ENCODE measurements at places on chromosomes 1 and 21. TPM values are rescaled to one million over a fixed set of nuclear protein-coding genes. Genes with fewer than 3 reads are reported as not detected.

- no peaks in the 10 kb centered on the region for H3K36me3 ChIP-seq
- no peaks in the 10 kb centered on the region for H3K4me1 ChIP-seq
- no peaks in the 10 kb centered on the region for H3K27me3 ChIP-seq
- DNase-seq: no peak
These were observed 61.3 kb upstream of the ARTN start for GRCh38 chr1:43872280-43872679.

DNA sequence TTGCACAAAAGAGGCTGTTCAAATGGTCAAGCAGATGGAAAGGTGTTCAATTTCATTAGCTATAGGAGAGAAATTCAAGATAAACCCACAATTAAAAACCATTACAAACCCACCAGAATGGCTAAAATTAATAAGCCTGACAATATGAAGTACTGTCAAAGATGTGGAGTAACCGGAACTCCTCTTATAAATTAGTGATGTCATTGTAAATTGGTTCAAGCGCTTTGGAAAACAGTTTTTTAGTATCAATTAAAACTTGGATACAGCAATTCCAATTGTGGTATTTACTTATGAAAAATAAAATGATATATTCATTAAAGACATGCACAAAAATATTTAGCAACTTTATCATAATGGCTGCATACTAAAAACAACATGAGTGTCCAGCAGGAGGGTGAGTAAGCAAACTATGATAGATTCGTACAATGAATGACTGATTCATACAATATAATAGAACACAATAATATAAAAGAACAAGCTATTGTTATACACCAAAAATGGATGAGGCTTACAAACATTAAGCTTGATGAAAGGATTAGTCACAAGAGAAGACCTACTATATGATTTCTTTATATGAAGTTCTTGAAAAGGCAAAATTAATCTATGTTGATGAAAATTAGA lies 38.4 kb upstream of the FGGY start:
- no peaks in the 10 kb centered on the region for H3K4me1 ChIP-seq
- no peaks in the 10 kb centered on the region for H3K27me3 ChIP-seq
- DNase-seq: no peak
- H3K36me3 ChIP-seq: no peaks in the 10 kb centered on the region

- no peaks in the 10 kb centered on the region for H3K4me1 ChIP-seq
- H3K27ac ChIP-seq: no peak overlapping the region
- no peaks in the 10 kb centered on the region for H3K36me3 ChIP-seq
- DNase-seq: no peak
These were observed 563.4 kb upstream of the PLXNA2 start for GRCh38 chr1:208807446-208808127.

DNA sequence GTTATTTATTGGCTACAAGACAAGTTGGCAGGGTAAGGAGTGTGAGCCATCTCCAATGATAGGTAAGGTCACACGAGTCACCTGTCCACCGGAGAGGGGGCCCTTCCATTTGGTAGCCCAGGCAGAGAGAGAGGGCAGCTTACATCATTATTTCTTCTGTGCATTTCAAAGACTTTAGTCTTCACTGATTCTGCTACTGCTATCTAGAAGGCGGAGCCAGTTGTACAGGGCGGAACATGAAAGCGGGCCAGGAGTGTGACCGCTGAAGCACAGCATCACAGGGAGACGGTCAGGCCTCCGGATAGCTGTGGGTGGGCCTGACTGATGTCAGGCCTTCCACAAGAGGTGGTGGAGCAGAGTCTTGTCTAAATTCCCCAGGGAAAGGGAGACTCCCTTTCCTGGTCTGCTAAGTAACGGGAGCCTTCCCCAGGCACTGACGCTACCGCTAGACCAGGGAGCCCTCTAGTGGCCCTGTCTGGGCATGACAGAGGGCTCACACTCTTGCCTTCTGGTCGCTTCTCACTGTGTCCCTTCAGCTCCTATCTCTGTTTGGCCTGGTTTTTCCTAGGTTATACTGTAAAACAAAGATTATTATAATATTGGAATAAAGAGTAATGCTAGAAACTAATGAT lies 36.7 kb downstream of the ZNF695 start:
- no peaks in the 10 kb centered on the region for H3K36me3 ChIP-seq
- DNase-seq: peak; percentile 22
- H3K4me3 ChIP-seq: no peak overlapping the region
- no peak overlapping the region for H3K27ac ChIP-seq
- no peaks in the 10 kb centered on the region for H3K27me3 ChIP-seq

- no peaks in the 10 kb centered on the region for H3K36me3 ChIP-seq
- DNase-seq: no peak
- no peak overlapping the region for H3K4me3 ChIP-seq
- peak overlapping the region; percentile 54 for H3K27ac ChIP-seq
- H3K27me3 ChIP-seq: no peaks in the 10 kb centered on the region
These were observed 40.4 kb upstream of the GRHL3 start for GRCh38 chr1:24278726-24279125.

DNA sequence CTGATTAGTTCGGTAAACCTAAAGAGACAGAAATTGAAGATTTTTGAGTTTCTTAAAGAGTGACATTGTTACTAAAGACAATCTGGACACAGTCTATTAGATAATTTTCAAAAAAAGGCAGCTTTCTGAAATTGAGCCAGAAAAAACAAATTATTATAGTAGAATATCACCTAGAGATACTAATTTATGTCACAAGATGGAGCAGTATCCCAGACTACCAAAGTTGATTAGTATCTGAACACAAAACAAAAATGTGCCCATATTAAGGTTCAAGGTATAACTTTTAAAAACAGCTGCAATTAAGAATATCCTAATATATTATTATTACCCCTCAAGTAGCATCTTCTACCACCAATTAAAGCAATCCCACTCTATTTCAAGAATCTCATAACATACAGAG lies 40.5 kb upstream of the SYT2 start:
- H3K4me3 ChIP-seq: no peak overlapping the region
- DNase-seq: no peak
- no peaks in the 10 kb centered on the region for H3K4me1 ChIP-seq

- no peak within 1 kb of the TSS for H3K27ac ChIP-seq
- H3K27me3 ChIP-seq: peaks cover 9% of the 10 kb centered on the region
- H3K4me1 ChIP-seq: peaks cover 10% of the 10 kb centered on the region
- DNase-seq: no peak
- no peaks in the 10 kb centered on the region for H3K36me3 ChIP-seq
These were observed at the start of gene EFNA3 for GRCh38 chr1:155078469-155079209. EFNA3 (plus strand) TSS chr1:155078837; CDS start chr1:155078942, 105 bp downstream.

- H3K4me3 ChIP-seq: no peak overlapping the region
- peaks cover 5% of the 10 kb centered on the region for H3K4me1 ChIP-seq
- no peaks in the 10 kb centered on the region for H3K36me3 ChIP-seq
- no peaks in the 10 kb centered on the region for H3K27me3 ChIP-seq
- H3K27ac ChIP-seq: no peak overlapping the region
- no peak for DNase-seq
These were observed 9.7 kb upstream of the CSRP1 start for GRCh38 chr1:201516511-201517127.

- no peak for DNase-seq
- H3K4me1 ChIP-seq: peaks cover 4% of the 10 kb centered on the region
- H3K27ac ChIP-seq: peak overlapping the region; percentile 61
- H3K36me3 ChIP-seq: no peaks in the 10 kb centered on the region
- peaks cover 3% of the 10 kb centered on the region for H3K27me3 ChIP-seq
- H3K4me3 ChIP-seq: peak overlapping the region; percentile 75
These were observed 1.0 kb downstream of the BTG2 start for GRCh38 chr1:203306089-203306964.

The C4BPA gene
- total RNA-seq: 0.26 TPM

GRCh38 chr1:156933136-156933535 lies 12.7 kb downstream of the LRRC71 start:
- no peak overlapping the region for H3K4me3 ChIP-seq
- no peak overlapping the region for H3K27ac ChIP-seq
- H3K4me1 ChIP-seq: no peaks in the 10 kb centered on the region
- H3K36me3 ChIP-seq: no peaks in the 10 kb centered on the region
- H3K27me3 ChIP-seq: no peaks in the 10 kb centered on the region
- DNase-seq: no peak

GRCh38 chr1:236156512-236157208 lies 14.3 kb downstream of the GPR137B start:
- no peak for DNase-seq
- no peaks in the 10 kb centered on the region for H3K27me3 ChIP-seq
- H3K36me3 ChIP-seq: no peaks in the 10 kb centered on the region
- H3K27ac ChIP-seq: no peak overlapping the region

Measured in Panc1 (cell line).